ENCODE measurements at places on chromosomes 11 and 22.

GRCh38 chr11:115523727-115524399 is 19.6 kb upstream of the CADM1 start:
- no peak for DNase-seq

- DNase-seq, result no peak
These were observed 9.2 kb upstream of the CELSR1 start for GRCh38 chr22:46546466-46547178.

- no peak for DNase-seq
These were observed 48.4 kb upstream of the INCENP start for GRCh38 chr11:62075438-62075837.

DNA sequence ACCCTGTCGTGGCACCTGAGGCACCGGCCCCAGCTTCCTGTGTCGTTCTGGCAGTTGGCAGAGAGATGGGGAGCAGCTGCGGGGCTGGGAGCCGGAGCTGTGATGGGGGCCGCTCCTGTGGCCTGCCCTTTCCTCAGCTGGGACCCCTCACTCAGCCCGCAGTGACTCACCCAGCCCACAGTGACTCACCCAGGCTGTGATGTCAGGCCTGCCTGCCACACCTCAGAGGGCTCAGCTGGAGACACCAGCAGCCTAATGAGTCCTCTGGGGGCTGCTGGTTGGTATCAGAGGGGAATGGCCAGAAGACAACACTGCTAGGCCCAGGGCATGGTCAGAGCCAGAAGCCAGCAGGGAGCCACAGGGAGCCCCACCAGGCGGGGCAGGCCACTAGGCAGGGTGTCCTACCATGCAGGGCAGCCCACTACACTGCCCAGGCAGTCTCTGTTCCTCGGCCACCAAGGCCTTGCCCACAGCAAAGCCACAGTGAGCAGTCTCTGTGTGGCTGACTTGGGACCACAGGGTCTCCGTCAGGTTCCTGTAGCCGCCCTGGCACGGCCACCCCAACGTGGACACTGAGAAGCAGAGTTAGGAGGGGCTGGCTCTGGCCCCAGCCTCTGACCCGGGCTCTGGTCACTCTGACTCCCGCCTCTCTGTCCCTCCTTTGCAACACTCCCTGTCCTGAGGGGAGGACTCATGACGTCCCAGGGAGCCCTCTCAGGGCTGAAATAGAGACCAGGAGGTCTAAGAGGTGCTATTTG is 4.2 kb upstream of the FXYD2 start:
- DNase-seq, result peak; percentile 87

GRCh38 chr11:60835534-60835846 is 6.4 kb upstream of the CCDC86 start:
- no peak for DNase-seq

GRCh38 chr11:112467721-112468120 is 207.1 kb upstream of the PLET1 start:
- DNase-seq, result no peak

DNA sequence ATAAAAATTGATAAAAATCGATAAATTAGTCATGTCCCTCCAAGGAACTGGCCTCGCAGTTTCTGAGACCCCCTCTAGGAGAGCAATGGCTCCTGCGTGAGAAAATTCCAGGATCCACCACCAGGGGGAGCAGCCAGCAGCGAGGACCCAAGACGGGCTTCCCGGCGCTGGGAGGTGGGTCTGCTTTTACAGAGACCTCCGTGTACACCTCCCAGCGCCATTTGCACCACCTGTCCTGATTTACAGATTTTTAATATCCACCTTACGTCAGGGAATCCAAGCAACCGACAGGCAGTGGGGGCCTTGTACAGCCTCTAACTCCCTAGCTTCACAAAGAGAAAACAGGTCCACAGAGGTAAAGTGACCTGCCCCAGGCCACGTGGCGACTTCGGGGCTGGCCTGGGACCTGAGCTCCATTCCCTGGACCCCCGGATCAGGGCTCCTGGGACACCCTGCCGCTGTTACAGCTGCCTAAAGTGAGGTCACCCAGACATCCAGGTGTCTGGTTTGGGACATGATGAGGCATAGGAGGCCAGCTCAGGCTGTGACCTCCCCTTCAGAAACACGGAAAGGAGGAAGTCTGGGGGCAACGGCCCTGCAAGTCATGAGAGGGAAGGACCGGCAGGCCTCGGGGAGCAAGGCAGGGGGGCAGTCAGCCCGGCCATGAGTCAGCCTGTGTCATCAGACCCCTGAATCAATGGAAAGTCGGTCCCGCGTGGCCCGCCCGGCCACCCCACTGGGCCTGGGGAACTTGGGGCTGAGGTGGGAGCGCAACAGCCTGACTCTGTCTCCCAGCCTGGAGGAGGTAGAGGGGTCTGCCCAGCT is 3.5 kb downstream of the OSM start:
- DNase-seq, result peak; percentile 88

DNA sequence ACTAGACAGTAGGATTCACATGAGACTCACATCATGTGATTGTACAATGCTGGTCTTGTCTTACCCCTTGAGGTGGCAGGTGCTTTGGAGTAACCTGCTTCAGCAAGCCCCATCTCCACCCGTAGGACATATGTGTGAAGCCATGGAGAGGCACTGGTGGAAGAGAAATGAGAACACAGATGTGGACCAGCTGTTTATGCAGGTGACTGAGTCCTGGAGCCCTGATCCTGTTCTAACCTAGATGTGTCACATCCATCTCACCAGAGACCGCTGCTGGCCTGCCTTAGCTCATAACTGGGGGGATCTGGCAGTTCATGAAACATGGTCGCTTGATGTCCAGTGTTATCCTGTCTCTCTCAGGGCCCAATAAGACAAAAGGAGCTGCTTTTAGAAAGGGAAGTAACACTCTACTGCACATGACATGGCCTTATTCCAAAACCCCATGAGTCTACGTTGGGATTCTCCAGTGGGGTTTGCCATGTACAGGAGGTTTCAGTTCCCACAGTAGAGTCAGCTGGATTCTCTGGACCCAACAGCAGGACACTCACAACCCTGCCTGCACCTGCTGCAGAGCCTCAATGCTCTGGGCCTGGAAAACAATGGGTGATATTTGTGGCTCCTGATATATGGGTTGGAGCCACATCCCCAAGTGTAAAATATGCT is 62.0 kb downstream of the GGTLC2 start:
- no peak for DNase-seq

DNA sequence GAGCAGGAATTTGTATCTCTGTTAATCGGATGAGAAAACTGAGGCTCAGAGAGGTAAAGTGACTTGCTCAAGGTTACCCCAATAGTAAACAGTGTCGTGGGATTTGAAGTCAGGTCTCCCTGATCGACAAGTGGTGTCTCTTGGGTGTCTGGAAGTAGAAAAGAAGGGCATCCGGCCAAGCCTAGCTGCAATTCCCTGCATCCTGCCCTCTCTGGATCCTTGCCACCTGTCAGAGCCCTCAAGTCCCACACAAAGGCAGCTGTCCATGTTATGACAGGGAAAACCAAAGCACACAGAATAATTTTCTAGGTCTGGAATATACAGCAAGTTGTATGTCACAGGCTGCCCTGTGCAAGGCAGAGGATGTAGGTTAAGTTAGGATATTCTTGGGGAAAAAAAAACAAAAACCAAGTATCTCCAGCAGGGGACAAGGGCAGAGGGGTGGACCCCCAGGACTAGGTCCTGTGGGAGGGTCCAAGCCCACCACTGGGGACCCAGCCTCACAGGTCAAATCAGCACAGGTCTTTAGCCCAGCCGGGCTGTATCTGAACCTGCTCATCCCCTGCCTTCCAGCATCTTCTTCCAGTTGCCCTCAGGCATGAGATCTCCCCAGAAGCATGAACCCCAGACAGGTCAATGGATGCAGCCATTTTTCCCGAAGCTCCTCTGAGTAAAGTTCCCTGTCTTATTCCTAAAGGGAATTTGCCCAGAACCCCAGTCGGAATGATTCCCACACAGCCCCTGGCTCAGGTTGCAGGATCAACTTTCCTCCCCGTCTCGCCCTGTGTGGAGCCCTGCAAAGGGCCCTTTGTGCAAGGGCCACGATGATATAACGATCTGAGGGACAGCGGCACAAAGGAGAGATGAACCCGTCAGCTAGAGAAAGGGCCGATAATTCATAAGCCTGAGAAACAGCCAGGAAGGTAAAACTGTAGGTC is 15.0 kb downstream of the USH1C start:
- no peak for DNase-seq

GRCh38 chr11:32382339-32383049 is 52.8 kb downstream of the WT1 start:
- DNase-seq, result no peak

DNA sequence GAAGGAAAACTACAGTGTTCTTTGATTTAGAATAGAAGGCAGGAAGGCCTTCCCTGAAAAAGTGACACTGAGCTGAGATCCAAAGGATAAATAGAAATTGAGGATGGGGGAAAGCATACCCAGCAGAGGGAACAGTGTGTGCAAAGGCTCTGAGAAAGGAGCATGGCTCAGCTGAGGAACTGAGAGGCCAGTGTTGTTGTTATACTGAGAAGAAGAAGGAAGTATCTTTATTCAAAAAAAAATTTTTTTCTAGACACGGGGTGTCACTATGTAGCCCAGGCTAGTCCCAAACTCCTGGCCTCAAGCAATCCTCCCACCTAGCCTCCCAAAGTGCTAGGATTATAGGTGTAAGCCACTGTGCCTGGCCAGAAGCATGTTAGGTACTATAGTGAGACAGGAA is 3.5 kb upstream of the PIK3C2A start:
- no peak for DNase-seq

- DNase-seq, result no peak
These were observed 7.5 kb upstream of the C11orf97 start for GRCh38 chr11:94504689-94505293.

GRCh38 chr11:70415191-70415590 is 16.9 kb downstream of the CTTN start:
- DNase-seq, result peak; percentile 11

All from activated CD4-positive, alpha-beta T cell treated with anti-CD3 and anti-CD28 coated beads for 48 hours (primary cell).